ENCODE measurements at places on chromosomes 16 and 17.

- peak; percentile 89 for DNase-seq
These were observed 9.3 kb downstream of the GIT1 start for GRCh38 chr17:29579866-29580771.

GRCh38 chr17:42118545-42118944, 2.6 kb downstream of the KAT2A start:
- no peak for DNase-seq

DNA sequence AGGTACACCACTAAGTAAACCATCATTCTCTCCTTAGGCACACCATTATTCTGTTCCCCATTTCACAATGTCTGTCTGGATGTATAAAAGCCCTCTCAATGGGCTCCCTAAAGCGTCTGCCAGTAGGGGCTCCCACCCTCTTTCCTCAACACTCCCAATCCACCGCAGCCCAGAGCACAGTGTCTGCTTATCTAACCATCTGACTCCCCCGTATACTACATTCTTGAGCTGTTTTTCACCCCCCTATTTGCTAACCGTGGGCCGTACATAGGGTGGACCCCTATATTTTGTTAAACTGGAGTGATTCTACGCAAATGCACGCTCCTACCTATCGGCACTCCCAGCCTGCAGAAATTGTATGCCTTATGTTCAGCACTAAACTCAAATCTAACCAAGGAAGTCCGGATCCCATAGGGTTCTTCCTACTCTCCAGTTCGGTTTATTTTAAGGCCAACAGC, 685 bp upstream of the PSMD3 start:
- DNase-seq, result no peak

DNA sequence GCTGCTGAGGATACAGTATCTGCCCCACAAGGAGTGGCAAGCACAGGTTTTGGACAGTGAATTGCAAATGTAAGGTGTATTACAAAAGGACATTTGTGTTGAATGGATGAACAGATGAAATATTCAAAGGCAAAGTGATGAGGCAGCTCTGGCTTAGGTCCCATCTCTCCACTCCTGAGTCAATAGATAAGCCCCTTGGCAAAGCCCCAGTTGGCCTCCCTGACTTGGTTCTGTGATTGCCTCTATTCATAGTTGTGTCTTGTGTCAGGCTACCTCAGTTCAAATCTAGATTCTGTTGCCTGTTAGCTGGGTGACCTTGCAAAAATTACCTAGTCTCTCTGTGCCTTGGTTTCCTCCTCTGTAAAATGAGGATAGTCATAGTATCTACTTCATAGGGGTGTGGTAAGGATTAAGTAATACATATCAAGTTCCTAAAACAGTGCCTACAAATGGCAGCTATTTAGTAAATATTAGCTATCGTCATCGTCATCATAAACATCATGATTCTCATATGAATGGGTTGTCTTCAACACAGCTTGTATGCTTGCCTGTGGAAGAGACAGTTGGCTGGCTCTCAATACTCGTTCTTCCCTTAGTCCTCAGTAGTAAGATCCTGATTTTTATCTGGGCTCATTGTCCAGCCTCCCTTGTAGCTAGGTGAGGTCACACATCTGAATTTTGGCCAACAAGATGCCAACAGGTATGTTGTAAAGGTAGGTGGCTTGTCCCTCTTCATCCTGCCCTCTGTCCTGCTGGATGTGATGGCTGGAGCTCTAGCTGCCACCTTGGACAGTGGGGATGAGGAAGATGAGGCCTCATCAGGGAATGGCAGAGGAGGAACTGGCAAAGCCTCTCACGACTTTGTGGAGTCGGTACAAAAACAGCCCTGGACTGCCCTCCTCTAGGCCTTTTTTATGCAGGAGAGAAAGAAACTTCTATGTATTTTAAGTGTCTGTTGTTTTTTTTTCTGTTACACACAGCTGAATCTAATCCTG, 2.1 kb upstream of the MFAP4 start:
- no peak for DNase-seq

GRCh38 chr17:4806777-4807604, at the start of gene PLD2:
Gene PLD2 (plus strand): TSS chr17:4807152. CDS start chr17:4807773, 621 bp downstream.
- DNase-seq, result peak; percentile 80

Measured in effector memory CD8-positive, alpha-beta T cell (primary cell).